ENCODE measurements at places on chromosomes 5 and 9.
A peak's percentile ranks its signal among the peaks of the same experiment; 100 is the strongest.

DNA sequence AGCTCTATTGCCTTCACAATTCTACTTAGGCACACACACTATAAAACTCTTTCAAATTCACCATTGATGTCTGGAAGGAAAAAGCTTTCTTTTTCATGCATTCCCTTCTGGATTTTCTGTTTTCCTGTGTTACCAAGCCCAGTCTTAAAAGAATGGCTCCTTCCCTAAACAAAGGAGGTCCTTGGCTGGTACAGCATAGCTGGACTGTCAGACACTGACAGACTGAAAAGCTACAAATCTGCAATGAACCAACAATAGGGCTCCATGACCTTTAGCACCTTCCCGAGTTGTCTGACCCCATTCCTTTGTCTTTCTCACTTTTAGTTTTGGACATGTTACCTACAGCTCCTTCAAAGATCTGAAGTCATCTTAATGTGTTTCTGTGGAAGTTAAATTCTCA, 382.5 kb downstream of the TMEM161B start:
- DNase-seq = no peak

DNA sequence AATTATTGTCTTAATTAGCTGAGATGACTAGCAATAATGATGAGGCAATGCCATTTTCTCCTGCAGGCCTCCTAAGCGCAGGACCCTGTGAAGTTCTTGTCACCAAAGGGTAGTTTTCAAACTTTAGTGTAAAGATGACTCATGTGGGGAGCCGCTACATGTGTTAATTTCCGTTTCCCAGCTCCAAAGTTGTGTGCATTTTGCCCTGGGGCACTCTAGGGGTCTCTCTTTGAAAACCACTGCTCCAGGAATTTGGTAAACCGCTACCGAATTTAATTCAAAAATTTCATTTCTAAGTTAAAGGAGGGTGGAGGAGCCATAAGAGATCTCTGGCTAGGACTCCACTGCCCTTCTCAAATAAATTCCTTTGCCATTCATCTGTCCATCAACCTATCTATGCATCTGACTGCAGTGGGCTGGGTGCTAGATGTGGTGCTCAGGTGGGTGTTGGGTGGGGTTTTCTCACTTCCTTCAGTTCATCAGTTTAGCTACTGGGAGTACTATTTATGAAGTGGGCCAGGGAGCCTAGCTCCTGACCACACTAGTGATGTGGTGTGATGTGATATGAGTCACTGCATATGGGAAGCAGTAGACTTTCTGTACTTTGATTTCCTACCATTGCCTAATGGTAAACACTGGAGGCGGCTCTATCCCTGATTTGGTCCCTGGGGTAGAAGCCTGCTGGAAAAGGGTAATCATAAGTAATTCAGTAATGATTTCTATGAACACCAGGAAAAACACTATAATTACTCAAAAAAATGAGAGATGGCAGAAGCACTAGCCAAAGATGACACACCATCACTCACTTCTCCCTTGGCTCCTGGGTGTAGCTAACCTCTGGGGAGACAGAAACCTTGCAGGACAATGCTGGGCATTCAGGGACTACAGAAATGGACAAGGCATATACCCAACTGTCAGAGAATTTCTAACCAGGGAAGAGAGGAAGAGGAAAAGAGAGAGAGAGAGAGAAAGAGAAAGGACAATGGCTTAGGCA, 4.0 kb upstream of the ZSWIM6 start:
- peak; percentile 53 for DNase-seq

- no peak for DNase-seq
Measured at GRCh38 chr9:83209188-83209731, 146.3 kb upstream of the RASEF start.

- DNase-seq = no peak
Measured at GRCh38 chr5:4989118-4989517, 151.0 kb upstream of the ADAMTS16 start.

GRCh38 chr5:59034498-59035186, 451.8 kb downstream of the RAB3C start:
- peak; percentile 46 for DNase-seq

DNA sequence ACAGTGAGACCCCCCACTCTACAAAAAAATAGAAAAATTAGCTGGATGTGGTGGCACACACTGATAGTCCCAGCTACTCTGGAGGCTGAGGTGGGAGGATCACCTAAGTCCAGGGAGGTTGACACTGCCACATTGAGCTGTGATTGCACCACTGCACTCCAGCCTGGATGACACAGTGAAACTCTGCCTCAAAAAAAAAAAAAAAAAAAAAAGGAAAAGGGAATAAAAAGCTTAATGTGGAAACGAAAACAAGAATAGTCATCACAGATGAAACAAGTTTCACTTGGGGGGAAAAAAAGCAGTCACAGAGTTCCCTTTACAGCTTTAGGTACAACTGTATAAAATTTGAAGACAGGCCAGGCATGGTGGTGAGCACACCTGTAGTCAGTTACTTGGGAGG, 84.2 kb downstream of the FNBP1 start:
- DNase-seq = no peak
